ENCODE measurements at places on chromosomes 1 and 21. TPM values are rescaled to one million over a fixed set of nuclear protein-coding genes. Genes with fewer than 3 reads are reported as not detected.

The CYP4A22 gene
- total RNA-seq, result not detected

- DNase-seq, result no peak
These were observed 26.2 kb downstream of the RHEX start for GRCh38 chr1:206079135-206079534.

The TCP10L gene
- total RNA-seq, result 3.1 TPM

DNA sequence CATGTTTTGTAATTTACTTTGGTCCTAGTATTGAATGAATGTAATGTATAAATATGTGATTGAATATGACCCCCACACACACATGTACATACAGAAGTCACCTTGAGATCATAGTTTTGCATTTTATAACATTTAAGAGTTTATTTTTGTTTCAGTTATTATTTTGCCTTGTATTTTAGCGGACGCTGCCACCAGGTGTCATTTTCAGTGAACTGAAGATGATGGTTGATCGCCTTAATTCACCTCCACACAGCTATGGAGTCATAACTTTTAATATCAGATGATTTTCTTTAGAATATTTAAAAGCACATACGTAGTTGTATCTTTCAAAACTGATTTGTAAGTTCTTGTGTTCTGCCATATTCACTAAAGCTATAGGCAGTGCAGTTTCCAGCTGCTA lies 130.4 kb downstream of the DYRK1A start:
- no peak for DNase-seq

- no peak for DNase-seq
These were observed 35.3 kb downstream of the FAAH start for GRCh38 chr1:46429436-46429835.

DNA sequence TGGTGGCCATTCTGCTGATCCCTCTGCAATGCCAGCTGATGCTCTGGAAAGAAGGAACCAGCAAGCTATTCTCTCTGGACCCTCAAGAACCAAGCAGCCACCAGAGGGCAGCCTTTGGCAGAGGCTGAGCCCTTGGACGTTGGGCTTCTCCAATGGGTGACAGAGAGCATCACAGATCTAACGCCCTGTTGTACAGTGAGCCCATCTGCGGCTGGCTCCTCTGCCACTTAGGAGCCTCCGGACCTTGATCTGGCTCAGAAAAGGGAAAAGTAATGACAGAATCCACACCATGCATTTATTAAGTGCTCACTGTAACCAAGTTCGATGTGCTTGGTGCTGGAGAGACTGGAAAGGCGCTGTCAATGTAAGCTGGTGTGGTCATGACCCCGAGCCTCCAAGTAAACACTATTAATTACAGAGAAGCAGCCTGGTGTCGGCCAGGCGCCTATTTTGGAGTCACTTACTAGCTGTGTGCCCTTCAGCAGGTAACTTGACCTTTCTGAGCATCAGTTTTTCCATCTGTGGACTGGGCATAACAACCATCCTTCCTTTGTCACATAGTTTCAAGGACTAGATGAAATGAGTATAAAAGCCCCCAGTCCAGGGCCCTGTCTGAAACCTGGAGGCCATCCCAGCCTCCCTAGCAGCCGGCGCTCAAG lies 34.9 kb downstream of the ECE1 start:
- peak; percentile 92 for DNase-seq

DNA sequence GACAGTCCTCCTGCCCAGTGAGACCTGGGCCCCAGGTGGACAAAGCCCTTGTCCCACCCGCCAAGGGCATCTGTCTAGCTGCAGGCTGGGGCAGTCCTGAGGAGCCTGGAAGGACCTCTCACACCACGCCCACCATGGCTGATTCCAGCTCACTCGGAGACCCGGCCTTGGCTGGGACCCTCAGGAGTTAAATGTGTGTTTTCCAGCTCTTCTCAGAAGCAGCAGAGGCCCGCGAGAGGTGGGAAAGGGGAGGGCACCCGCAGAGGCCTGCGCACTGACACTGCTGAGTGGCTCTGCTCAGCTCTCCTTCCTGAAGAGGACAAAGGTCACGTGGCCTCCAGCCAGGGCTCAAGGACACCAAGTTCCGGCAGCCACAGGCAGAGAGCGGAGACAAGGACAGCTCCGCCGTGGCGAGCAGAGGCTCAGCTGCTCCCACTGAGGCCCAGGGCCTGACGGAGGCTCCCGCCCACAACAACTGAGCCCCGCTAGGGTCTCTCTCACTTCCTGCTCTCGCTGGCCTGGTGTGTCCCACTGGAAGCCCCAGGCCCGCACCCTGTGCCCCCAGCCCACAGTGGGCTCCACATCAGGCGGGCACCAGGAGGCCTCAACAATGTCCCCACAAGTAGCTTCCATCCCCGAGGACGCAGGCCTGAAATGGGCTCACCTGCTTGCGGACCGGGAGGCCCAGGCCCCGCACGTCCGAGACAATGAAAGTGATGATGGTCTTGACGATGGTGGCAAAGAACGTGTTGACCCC lies 16.9 kb downstream of the SLC19A1 start:
- no peak for DNase-seq

The ALPL gene
- 187 TPM for total RNA-seq

- DNase-seq, result no peak
These were observed 482.1 kb downstream of the RWDD3 start for GRCh38 chr1:95716097-95716496.

The GREM2 gene
- 0.15 TPM for total RNA-seq

The EXTL1 gene
- total RNA-seq, result 0.38 TPM

The ANKRD65 gene
- 0.67 TPM for total RNA-seq

The F11R gene
- 211 TPM for total RNA-seq

- no peak for DNase-seq
These were observed 34.5 kb downstream of the LRRN2 start for GRCh38 chr1:204650911-204651570.

GRCh38 chr1:70554341-70554740 lies 143.3 kb downstream of the CTH start:
- DNase-seq, result no peak

- DNase-seq, result no peak
These were observed 440.9 kb upstream of the LRRC7 start for GRCh38 chr1:69126796-69127195.

The PLPPR4 gene
- 0.90 TPM for total RNA-seq

Measured in H7 (cell line).